Left forelimb (tissue), 1 donor: ENCODE measurements at places on chromosomes 12 and 14.

GRCh38 chr14:28576523-28576922 lies 190.1 kb upstream of the FOXG1 start:
- no peak for DNase-seq

- no peak for DNase-seq
These were observed 39.3 kb upstream of the ABCC9 start for GRCh38 chr12:21980544-21980943.

DNA sequence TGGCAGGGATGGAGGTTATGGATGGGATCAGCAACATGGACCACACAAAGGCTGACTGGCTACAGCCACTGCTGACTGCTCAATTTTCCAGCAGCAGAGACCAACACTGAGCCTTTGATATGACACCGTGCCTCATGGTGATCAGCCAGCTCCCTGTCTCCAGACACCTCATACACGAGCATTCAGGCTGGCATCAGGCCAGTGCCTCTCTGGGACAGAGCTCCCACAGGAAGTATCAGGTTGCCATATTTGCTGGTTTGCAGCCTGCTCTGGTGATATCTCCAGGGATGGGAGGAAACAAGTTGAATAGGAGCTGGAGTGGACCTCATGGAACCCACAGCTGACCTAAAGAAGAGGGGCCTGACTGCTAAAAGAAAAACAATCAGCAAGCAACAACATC lies 471.2 kb upstream of the ATXN7L3B start:
- no peak for DNase-seq

DNA sequence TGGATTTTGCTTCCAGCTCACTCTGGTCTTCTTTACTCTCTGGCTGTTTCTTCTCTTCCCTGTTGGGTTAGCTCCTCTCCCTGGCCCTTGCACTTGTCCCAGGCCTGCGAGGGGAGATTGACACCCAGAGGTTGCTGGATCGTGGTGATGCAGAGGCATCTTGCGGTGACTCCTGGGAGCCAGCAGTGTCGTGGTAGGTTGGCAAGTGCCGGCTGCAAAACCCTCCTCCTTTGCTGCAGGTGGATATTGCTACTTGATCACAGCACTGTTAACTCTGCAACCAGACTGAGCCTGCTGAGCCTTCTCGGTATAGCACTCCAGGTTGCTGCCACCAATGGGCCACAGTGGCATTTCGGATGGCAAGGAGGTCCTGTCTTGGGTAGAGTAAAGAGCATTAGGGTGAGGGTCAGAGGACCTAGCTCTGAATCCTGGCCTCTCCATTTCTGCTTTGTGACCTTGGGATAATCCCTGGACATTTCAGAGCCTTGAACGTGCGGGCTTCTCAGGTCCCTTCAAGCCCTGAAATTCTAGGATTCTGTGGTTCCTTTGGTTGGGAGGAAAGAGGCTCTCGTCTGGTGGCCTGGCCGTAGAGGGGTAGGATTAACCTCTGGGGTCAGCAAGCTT lies 87.4 kb downstream of the TSPAN9 start:
- DNase-seq = no peak

DNA sequence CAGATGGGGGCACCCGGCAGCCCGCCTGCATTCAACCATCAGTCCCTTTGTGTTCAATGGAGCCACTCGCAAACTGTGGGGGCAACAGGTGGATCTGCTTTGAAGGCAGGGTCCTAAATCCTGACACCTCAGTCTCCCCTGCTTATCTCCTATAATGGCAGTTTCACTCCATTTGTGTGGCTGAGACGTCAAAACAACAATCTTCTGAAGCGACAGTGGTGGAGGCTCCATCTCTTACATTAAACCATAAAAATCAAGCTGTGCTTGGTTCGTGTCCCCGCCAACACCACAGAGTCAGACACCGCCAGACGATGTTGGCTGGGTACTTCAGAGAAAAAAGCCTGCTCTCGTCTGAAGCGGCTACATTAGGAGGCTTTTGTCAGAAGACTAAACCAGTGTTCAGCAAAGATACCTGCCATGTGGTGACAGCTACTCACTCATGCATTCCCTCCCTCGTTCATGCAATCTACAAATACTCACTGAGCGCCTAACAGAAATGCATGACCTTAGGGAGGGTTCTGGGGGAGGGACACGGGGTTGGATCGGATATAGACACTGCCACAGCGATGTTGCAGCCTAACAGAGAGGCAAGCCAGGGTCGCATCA lies 253.9 kb downstream of the FOXN3 start:
- no peak for DNase-seq

DNA sequence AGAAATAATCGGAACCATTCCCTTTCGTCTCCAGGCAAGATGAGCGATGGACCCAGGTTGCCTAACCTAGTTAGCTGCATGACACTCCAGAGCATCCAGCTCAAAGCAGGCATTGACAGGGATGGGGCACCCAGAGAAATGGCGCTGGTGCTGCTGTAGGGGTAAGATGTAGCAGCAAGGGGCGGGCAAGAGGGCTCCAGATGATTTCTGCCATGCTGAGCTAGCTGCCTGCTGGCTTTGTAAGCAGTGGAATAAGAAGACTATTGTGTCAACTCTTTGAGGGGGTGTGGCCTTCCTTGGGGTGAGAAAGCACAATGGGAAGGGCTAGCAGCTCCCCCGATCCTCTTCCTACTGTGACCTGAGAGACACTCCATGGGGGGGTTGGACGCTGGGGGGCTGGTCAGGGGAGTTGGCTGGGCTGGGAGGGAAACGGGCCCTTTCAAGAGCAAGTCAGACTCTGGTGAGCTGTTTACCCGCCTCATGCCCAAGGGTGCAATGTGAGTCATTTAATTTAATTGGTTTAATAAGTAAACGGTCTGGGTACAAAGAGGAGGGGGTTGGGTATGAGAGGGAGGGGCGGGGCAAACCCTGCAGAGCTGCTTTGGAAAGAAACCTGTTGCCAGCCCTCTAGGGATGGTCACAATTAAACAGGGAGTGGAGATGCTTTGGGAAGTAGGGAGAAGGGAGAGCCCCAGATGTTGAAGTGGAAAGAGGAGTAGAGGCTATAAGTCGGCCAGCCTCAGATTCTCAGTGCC lies 50.5 kb downstream of the B4GALNT3 start:
- DNase-seq = peak; percentile 53
